Urinary bladder (tissue), 4 donors: ENCODE measurements at places on chromosomes 3 and 15.

GRCh38 chr3:115340586-115340985 lies 193.5 kb upstream of the ZBTB20 start:
- DNase-seq: no peak

GRCh38 chr3:93843981-93844380 lies 129.7 kb downstream of the PROS1 start:
- DNase-seq: no peak

GRCh38 chr15:89958107-89958805 lies 42.9 kb upstream of the ZNF710 start:
- no peak for DNase-seq

DNA sequence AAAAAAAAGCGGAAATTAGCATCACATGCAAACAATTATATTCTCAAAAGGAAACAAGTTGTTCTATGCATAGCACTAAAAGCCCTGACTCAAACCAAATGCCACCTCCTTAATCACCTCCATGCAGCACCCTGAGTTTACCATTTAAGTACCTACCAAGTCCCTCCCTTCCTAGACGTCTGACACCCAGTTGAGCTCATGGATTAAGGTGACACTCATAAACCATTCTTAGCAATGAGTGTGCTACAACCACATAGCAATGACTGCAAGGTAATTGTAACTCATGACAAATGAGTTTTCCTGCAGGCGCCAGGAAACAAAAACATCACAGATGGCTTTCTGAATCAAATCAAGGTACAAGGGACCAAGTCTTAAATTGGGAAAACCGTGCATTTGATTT lies 32.0 kb downstream of the WWTR1 start:
- no peak for DNase-seq

DNA sequence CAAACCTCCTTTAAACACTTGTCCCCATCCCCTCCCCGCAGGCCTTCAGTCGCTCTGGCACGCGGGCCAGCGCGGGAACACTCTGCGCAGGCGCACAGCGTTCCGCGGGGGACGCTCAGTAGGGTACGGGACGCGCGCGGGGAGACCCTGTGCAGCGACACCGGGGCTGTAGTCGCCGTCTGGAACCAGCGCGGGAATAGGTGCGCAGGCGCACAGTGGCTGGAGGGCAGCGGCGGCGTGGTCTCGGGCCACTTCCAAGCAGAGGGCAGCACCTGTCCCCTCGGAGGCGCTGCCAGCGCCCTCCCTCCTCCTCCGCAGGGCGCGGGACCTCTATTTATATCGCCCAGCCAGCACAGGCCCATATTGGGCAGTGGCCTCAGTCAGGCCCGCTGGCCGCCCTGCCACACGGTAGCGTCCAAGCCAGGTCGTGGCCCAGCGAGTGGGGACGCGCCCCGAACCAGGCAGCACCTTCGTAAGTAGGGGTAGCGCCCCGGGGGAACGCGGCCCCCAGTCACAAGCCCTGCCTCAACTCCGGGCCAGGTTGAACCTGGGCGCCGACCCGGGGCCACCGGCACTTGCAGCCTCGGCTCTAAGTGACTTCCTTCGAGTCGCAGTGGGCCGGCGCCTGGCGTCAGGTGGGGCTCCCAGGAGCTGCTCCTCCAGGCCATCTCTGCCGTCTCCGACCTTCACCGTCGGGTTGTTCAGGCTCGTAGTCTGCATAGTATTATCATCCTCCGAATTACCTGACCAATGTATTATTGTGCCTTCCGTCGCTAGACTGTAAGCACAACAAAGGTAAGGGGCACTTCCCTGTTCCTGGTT lies at the start of gene KBTBD12:
Gene KBTBD12, plus strand, starts transcription at position 118 of the 822 bp plus-strand sequence. CDS start 7,830 bp downstream, outside the sequence.
- no peak for DNase-seq
